ENCODE measurements at places on chromosomes 7 and 10.

DNA sequence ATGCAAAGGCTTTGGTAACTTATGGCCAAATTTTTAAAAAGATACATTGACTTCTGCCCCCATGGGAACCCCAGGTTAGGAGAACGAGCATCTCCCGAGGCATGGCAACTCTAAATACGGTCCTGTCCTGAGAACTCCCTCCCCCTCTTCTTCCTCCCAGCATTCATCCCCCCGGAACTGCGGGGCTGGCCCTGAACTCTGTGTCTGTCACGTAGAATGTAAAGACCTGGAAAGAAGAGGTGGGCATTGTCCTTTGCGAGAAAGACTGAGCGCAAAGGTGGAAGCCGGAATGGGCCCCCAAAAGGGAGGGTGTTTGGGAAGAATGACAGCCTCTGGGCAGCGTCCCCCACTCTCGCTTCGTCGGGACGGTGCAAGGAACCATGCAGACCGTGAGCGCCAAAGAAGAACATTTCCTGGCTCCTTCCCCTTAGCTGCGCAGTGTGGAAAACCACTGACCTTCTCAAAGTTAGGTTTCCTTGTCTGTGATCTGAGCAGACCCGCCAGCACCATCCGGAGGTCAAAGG is 21.0 kb downstream of the SHH start:
- no peak for DNase-seq

DNA sequence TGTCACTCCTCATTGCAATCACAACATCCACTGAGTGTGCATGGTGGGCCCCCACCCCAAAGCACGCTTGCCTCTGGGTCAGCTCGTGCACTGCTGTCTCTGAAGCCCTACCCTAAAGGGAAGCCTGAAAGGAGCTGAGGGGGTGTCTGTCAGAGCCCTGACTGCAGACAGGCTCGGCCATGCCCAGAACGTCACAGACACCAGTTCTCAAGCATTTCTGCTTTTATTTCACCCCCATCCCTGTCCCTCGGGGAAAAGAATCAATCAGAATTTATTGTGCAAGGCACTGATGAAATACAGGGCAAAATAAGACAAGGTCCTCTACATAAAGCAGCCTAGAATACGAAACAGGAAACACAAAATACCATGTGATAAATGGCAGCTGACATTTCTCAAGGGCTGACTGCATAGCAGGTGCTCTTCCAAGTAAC is 231.8 kb downstream of the WDR37 start:
- DNase-seq = no peak

- DNase-seq = no peak
Measured at GRCh38 chr7:17142831-17143541, 155.5 kb upstream of the AHR start.

- no peak for DNase-seq
Measured at GRCh38 chr10:126972635-126973414, 67.6 kb downstream of the DOCK1 start.

DNA sequence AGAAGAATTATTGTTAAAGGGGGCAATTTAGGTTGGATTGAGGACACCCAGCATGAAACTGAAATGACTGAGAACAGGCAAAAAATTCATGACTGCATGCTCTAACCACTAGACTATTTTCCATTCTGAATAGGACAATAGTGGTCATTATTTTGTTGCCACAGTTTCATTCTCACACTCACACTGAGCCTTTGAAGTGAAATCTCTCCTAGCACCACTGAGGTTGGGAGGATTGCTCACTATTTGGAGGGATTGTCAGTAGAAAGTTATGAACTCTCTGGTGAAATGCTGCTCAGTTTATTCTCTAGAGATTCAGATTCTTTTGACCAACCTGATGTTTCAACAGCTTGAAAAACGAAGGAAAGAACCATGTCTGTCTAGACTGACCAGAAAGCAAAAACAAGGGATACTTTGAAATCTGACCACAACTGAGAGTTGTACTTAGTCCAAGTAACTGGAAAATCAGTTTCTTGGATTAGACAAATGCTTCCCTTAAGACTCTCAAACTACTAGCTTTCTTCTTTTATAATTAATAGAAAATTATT is 191.2 kb downstream of the DYNC1I1 start:
- DNase-seq = no peak

- no peak for DNase-seq
Measured at GRCh38 chr7:80891259-80891544, 27.6 kb downstream of the SEMA3C start.

GRCh38 chr7:8105449-8106095 is 137.0 kb downstream of the GLCCI1 start:
- DNase-seq = no peak

- DNase-seq = no peak
Measured at GRCh38 chr10:11141571-11142091, 124.0 kb downstream of the CELF2 start.

GRCh38 chr7:1510780-1511154 is 6.6 kb upstream of the INTS1 start:
- no peak for DNase-seq

GRCh38 chr7:128847721-128848211 is 14.9 kb upstream of the ATP6V1F start:
- DNase-seq = no peak

- DNase-seq = no peak
Measured at GRCh38 chr10:60203993-60204618, 185.6 kb downstream of the ANK3 start.

DNA sequence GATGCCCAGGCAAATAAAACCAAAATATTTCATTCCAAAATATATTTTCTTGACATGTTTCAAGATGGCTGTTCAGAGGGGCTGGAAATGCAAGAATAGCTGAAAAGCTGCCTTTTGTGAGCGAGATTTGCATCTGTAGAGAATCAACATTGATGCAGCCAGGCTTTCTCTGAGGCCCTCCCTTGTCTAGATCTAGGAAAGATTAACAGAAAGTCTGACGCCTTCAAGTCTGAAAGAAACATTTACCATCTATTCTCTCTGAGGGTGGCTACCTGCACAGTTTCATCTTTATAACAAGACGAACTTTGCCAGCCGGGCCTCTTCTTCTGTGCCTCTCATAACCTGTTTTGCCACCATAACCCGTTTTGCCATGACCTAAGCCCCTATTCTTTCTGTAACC is 170.2 kb downstream of the AKR1D1 start:
- no peak for DNase-seq

- no peak for DNase-seq
Measured at GRCh38 chr10:95559896-95560277, 1.3 kb downstream of the SORBS1 start.

- no peak for DNase-seq
Measured at GRCh38 chr10:76647301-76647700, 990.3 kb downstream of the KCNMA1 start.

DNA sequence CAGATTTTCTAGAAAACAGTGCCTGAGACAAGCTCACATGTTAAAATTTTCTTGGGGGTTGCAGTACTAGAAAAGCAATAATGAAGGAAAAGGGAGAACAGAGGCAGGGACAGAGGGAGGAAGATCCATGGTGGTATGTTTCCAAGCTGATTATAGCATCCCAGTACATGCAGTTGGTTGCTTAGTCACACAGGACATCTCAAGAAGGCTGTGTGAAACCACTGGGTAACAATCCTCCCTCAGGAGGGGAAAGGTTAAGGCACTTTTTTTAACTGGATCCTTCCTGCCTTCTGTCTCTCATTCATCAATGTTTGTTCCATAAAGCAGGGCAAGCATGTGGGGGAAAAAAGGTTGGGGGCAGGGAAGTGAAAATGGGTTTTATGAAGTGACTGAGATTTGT is 6.1 kb upstream of the IMMP2L start:
- DNase-seq = no peak

GRCh38 chr7:141126107-141126506 is 52.2 kb downstream of the TMEM178B start:
- DNase-seq = no peak

- no peak for DNase-seq
Measured at GRCh38 chr7:128160296-128160695, 80.8 kb upstream of the LEP start.

DNA sequence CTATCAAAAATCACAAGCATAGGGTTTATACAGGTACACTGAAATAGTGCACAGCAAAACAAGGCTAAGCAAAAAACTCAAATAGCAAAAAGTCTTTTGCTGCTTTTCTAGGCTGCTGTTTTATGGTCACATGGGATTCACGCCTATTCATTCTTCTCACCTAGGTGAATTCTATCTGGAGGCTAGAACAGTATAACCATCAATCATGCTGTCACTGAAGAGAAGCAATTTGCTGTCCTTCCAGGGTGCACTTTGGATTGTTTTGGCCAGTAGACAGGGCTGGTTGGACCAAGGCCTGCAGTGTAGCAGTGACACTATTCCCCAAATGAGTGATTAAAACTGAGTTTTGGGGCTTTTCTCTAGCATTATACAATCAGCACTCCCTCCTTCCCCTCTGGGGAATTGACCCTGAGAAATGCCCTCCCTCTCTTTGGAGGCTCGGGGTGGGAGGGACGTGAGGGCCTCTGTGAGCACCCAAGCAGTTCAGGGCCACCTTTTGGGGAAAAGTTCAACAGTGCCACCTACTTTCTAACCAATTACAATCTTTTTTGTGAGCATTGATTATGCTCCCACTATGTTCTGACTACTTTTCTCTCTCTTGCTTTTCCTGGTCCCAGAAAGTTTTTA is 16.2 kb upstream of the SND1 start:
- no peak for DNase-seq

GRCh38 chr10:94521276-94522250 is 24.0 kb upstream of the HELLS start:
- no peak for DNase-seq

DNA sequence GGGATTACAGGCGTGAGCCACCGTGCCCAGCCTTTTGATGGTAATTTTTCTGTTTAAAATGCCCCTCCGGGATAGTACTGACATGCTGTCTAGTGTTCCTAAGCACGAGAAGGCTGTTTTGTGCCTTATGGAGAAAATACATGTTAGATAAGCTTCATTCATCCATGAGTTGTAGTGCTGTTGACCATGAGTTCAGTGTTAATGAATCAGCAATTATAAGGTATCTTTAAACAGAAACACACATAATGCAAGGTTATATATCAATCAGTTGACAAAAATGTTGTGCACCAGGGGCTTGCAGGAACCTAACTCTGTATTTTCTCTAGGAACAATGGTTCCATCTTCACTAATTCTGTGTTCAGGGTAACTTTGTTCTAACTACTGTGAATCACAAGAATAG is 30.8 kb upstream of the HECW1 start:
- DNase-seq = no peak

- peak; percentile 86 for DNase-seq
Measured at GRCh38 chr10:97713826-97714400, 383 bp downstream of the MARVELD1 start.

DNA sequence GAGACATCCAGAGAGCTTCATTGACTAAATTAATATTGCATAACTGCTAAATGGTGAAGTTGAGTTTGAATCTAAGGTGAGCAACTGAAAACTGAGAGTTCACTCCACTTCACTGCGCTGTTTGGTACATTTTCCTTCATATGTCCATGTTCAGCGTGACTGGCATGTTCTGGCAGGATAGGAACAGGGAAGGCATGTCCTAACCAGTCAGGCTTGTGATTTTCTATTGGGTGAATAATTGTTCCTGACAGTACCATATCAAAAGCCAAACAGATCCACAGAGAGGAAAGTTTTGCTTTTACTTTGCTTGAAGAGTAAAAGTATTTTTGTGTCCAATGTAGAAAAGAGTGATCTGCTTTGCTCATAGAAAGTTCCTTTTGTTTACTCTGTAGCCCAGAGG is 53.2 kb downstream of the WDFY4 start:
- no peak for DNase-seq

- DNase-seq = no peak
Measured at GRCh38 chr7:8515640-8516185, 82.3 kb downstream of the NXPH1 start.

DNA sequence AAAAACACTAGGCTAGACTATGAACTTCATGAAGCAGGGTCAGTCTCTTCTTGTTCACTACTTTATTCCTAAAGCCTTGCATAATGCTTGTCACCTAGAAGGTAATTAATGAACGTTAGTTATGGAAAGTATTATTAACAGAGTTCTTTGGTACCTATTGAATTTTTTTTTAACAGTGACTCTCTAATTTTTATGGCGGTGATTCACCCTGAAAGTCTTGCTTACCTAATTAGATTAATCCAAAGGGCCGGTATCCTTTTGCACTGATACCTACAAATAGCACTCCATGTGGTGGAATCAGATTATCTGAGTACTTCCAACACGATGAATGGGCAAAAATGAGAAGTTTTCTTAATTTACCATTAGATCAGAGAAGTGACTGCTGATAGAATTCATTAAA is 31.7 kb downstream of the STAM start:
- DNase-seq = no peak

DNA sequence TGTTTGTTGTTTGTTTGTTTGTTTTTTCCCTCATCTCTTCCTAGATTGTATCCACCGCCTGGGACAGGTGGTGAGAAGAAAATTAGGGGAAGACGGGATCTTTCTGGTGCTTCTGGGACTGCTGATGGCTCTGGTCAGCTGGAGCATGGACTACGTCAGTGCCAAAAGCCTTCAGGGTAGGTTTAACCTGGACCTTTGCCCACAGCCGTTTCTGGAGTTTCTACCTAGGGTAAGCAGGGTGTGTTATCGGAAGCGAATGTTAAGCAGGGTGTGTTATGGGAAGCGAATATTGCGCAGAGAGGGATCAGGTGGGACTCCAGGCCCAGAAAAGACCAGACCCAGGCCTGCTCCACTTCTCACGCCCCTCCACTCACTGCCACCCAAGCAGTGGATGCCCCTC is 4.7 kb downstream of the CLCN1 start:
- no peak for DNase-seq

DNA sequence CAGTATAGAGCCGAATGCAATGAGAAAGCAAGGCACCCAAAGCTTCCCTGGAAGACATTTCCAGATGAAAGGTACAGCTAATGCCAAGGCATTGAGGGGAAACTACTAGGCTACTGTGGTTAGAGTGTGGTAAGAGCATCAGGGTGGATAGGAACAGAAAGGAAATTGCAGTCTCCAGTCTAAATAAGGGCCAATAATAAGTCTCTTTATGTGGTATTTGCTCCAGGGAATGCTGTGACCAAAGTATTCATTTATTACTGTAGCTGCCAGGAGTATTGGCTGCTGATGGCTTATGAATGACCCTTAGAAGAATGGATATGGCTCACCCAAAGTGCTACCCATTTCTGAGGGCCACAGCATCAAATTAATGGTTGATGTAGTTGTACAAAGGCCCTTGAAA is 30.1 kb upstream of the POT1 start:
- no peak for DNase-seq

DNA sequence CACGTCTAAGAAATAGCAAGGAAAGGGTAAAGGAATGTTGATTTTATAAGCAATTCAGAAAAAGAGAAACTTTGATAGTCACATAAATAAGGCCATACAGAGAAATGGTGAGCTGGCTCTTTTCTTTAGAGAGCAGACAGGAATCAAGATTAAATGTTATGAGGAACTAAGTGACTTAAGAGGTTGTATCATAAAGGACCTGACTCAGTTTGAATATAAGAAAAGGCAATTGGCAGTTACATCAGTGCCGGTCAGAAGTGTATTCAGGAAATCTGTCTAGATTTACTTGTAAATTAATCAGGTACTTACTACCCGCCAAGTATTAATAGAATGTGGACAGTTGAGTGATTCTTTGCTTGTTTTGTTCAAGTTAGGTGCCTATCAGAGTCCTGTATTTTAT is 2.1 kb downstream of the MRPL32 start:
- no peak for DNase-seq

GRCh38 chr10:122477436-122477835 is 16.1 kb downstream of the HTRA1 start:
- no peak for DNase-seq

- DNase-seq = no peak
Measured at GRCh38 chr7:75536940-75537538, 44.9 kb downstream of the SPDYE5 start.

Data from lower lobe of right lung (tissue), 2 donors.